Hematopoietic multipotent progenitor cell treated with erythropoietin and hydrocortisone succinate and interleukin-3 and kit ligand, for 17 days (in vitro differentiated cells): ENCODE measurements at places on chromosomes 11 and 22.

DNA sequence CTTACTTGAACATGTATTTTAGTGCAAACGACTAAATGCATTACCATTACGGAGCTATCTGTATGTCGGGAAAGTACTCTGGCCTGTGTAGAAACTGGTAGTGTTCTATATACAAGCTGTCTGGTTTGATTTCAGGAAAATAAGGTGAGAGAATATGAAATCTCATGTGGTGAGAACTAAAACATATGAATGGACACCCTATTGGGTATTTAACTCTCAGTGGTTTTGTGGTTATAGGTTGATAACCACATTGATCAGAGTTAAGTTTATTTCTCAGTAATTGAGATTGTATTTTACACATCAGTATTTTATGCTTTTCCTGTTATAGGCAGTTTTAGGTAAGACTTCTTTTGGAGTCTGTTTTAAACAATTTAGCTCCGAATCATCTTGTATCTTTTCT is 10.4 kb downstream of the ANO5 start:
- no peak for DNase-seq

GRCh38 chr11:15127341-15127740 is 12.6 kb downstream of the INSC start:
- no peak for DNase-seq

- no peak for DNase-seq
Observed at GRCh38 chr11:80898910-80899309, 1458.1 kb upstream of the TENM4 start.

DNA sequence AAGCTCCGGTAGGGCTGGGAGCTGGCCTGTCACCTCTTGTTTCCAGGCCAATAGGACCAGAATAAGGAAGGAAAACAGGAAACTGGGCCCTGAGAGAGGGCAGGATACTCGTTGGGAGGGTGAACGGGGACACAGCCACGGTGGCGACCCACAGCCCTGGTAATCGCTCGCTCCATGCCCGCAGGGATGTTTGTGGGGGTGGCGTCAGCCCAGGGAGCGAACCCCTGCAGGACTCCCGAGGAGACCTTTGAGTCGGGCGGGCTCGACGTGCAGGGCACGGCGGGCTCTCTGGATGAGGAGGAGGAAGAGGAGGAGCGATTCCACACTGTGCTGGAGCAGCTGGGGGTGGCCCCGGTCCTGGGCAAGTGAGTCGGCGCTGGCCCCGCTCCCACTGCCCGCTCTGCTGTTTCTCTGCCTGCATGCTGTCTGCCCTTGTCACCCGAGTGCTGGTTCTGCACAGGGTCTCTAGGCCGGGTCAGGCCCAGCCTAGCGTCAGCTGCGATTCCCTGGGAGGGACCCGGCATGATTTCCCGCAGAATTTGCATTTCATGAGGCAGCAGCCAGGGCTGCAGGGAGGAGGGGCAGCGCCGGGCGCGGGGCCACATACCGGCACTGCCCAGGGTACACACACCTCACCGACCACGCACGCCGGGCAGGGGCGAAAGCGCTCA is 1.6 kb downstream of the CRACR2B start:
- no peak for DNase-seq

DNA sequence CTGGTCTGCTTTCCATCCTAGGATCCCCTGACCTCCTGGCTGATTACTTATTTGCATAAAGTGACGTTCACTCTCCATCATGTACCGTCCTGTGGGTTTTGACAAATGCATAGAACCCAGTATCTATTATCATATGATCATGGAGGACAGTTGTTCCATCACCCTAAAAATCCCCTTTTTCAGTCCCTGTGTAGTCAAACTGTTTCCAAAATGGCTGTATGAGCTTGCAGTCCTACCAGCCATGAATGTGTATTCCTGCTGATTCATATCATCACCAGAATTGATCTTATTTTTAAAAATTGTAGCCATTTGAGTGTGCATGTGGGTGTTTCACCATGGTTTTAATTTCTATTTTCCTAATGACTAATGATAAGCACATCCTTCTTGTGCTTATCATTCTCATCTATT is 108.8 kb downstream of the MPPED1 start:
- no peak for DNase-seq

DNA sequence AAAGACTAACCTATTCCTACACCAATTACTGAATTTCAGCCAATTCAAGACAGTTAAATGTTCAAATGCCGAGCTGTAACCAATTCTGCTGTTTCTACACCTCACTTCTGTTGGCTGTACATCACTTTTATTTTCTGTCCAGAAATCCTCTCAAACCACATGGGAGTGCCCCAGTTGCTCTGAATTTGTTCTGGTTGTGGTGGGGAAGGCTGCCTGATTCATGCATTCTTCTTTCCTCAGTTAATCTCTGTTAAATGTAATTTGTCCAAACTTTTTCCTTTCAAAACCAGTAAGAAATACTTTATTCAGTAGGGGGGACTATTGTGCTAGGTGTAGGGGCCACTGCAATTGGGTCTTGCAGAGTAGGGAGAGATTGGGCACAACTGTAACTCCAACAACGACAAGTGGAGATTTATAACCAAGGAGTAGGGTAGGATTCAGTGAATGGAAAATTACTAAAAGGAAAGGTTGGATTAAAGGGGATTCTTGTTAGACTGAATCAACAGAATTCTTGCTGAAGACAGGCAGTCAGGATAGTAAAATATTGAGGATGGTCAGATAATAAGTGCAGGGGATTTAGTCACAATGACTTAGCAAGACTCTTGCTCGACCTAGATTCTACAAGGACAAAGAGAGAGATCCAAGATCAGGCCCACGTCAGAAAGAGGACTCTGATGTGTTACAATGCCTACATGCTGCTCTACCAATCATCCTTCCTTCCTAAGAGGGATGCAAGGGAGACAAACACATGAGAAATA is 593.5 kb upstream of the FAT3 start:
- no peak for DNase-seq

DNA sequence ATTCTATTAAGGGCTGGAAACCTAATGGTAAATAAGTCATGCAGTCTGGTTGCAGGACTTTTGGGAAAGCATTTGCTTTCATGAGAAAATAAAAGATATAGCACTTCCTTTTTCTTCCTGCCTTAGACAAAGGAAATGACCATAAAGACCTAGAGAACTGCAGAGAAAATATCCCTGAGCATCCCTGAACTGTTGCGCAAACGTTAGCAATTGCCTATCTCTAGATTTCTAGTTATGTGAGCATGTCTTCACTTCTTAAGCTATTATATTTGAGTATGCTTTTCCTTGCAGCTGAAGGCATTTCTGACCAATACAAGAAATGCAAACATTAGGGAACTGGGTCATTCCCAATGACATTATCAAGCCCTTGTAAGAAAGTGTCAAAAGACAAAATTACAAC is 110.6 kb downstream of the KIF18A start:
- no peak for DNase-seq

DNA sequence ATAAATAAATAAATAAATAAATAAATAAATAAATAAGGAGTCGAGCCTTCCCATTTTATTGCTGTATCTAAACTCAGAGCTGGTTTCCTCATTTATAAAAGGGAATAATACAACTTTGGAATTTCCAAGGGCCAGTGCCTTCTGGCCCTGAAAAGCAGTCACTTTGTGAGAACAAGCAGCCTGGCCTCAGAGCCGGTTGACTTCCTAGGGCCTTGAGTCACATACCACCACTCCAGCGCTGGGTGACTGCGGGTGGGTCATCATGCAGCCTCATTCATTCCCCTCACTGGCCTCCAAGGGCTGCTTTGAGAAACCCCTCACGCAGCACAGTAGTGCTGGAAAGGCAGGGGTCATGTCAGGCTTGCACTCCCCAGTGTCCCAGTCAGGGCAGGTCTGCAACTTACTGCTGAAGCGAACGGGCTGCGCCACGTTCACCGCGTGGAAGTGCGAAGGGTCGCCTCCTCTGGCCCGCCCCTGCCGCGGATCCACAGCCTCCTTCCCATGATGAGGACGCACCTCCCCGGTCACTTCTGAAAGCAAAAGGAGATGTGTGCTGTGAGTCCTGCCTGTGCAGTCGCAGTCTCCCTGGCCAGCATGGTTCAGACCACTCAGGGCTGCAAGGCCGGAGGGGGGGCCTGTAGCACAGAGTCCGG is 54.4 kb downstream of the DGCR2 start:
- no peak for DNase-seq

GRCh38 chr11:78163828-78164227 is 24.4 kb upstream of the ALG8 start:
- no peak for DNase-seq

DNA sequence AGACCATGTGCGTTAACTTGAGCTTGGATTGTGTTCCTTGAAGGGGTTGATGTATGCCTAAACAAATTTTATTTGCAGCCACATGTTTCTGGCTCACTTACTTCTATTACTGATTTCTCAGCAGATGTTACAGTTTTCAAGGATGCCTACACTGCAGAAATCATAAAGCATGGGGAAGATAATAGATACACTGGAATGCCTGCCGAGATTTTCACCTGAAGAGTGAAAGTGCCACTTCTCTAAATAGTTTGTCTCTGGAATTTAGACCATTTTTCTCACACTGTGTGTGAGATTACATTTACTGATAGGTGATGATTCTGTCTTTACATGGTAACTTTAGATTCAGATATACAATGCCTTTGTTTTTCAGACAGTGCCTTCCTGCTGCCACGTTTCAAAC is 81.6 kb downstream of the SIK2 start:
- no peak for DNase-seq

DNA sequence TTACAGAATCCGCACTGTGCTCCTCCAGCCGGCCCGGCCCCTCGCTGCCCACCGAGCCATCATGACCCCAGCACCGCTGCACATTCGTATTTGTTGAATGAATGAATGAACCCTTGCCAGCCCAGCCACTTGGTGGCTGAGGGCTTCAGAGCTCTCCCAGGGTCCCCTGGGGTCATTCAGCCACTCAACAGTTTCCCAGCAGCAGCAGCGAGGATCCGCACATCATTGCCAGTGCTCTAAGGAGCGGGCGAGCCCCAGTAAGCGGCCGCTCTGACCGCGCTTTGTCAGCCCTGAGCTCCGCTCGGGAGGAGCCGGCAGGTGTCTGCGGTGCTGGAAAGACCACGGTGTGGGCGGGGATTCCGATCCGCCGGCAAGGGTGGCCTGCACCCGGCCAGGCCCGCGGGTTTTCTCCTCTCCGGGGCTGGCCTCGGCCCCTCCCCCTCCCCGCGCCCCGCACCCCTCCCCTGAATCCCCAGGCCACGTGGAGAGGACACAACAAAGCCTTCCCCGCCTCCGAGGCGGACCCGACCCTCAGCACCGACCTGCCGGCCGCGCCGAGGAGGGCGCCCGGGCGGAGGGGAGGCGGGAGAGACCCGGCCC is 563 bp downstream of the BID start:
- no peak for DNase-seq

- DNase-seq, result no peak
Observed at GRCh38 chr22:49555526-49555925, 272.1 kb downstream of the BRD1 start.

DNA sequence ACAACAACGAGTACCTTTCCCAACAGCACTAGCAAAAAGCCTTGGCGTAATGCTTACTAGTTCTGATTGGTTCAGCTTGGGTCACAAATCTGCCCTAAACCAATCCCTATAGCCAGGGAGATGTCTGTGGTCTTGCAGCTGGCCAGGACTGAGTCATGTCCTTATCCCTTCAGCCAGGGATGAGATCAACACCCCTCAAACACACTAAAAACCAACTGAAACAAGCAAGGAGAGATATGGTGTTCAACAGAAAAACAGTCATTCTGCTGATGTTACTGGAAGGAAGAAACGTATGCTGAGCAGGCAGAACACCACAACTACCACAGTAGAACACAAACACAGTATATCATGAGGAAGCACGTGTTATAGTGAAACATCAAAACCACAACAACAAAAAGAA is 375.6 kb downstream of the LARGE1 start:
- no peak for DNase-seq

DNA sequence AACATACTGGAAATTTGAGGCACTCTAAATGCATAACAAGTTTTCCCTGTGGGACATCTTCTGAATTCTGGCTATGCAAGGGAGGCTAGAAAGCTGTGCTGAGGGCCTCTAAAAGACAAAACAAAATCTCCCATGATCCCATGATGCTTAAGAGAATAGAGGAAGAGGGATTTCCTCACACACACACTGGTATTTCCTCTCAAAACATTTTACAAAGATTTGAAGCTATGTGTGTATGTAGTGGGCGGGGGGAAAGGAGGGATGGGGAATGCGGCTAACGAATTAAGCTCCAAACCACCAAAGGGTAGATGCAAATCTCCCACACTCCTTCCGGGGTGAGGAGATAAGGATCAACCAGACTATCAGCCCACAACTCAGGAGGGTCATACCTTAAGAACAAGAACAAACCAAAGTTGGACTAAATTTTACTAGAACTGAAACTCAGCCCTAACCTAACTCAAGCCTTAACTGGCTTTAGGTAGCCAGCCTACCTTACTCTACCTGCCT is 6.0 kb downstream of the OR2AT4 start:
- DNase-seq, result no peak

- no peak for DNase-seq
Observed at GRCh38 chr11:127926721-127927120, 660.6 kb downstream of the ETS1 start.

GRCh38 chr11:34890812-34891211 is 25.4 kb downstream of the APIP start:
- DNase-seq, result no peak

GRCh38 chr22:42338479-42338878 is 68.0 kb upstream of the TCF20 start:
- no peak for DNase-seq
